ENCODE measurements at places on chromosomes 6 and 20. TPM values are rescaled to one million over a fixed set of nuclear protein-coding genes. Genes with fewer than 3 reads are reported as not detected.

- no peak for DNase-seq
These were observed 149.1 kb downstream of the MTHFD1L start for GRCh38 chr6:151014404-151015100.

FKBP1C gene
- polyA plus RNA-seq, result 5.0 TPM

DNA sequence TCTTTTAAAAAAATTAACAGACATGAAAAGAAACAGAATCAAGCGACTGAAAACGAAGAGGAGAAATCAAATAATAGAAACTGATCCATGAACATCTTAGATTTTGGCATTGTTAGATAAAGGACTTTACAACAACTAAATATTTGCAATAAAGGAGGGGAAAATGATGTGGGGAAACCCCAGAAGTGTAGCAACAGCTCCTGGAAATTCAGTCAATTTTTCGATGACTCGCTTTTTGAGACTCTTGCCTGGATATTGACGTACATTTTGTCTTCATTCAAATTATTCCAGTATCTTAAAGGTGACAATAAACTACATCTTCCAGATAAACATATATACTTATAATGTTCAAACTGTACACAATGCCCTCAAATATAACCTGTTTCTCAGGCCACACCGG is 44.1 kb downstream of the ADGB start:
- no peak for DNase-seq

DNA sequence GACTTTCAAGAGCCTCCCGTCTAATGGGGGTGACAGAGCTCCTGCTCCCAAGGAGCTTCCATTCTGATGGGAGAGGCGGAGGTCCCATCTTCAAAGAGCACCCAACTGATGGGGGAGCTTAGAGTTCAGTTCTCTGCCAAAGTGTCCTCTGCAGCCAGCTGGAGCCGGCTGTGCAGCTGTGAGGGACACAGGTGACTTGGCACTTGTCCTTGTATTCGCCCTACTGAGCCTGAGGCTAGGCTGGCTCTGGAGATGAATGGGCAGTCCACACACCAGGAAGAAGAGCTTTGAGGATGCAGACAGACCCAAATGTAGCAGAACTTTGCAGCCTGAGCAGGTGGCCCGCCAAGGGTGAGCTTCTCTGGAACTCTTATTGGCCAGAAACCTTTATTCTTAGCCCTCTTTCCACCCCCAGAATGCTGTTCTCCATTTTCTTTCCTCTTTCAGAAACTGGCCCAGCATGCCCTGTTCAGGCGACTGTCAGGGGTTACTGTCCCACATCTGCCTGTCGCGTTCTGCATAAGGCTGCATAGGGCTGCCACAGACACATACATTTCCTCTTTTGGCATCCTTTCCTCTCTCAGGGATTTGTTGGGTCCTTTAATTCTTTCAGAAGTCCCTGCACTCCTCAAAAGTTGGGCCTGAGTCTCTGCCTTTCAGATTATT is 108.7 kb upstream of the LRFN2 start:
- no peak for DNase-seq

DNA sequence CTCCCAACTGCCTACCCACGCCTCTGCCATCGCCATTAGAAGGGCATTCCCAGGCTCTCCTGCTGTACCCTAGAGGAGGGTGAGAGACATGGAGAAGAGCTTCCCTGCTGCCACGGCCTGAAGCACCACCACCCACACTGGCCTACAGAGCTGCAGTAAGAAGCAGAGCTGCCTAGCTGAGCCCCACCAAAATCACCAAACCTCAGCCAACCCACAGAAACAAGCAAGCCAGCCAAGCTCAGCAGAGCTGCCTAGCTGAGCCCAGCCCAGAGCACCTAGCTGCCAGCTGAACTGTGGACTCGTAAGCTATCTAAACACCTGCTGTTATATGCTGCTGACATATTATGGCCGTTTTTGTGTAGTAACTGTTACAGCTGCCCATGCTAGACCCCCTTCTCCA is 149.2 kb downstream of the PCSK2 start:
- no peak for DNase-seq

ULBP1 gene
- 1.8 TPM for polyA plus RNA-seq

GRCh38 chr6:146910611-146911010 is 293.6 kb upstream of the STXBP5 start:
- DNase-seq, result no peak

RCAN2 gene
- 28.9 TPM for polyA plus RNA-seq

- no peak for DNase-seq
These were observed 1.1 kb downstream of the PCSK2 start for GRCh38 chr20:17227669-17228623.

- no peak for DNase-seq
These were observed 28.8 kb upstream of the TSHZ2 start for GRCh38 chr20:52943185-52943841.

DNA sequence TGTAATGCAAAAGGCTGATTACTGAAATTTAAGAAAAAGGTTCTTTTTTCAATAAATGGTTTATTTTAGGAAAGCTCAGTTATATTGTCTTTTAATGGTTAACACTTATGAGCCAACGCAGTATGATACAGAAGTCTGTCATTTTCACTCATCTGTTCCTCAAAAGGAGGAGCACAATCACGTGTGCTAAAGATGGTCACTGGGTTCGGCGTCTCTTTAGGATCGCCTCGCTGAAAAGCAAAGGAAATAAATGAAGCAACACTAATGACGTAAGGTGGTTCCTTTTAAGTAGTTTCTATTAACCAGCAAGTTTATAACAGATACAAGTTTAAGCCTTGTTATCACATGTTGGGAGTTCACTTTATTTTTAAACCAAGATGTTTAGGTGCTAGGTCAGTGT is 125.7 kb downstream of the MAP3K4 start:
- DNase-seq, result no peak

PRR18 gene
- 0.40 TPM for polyA plus RNA-seq

- DNase-seq, result no peak
These were observed 23.2 kb downstream of the OR2H2 start for GRCh38 chr6:29608131-29608530.

DNA sequence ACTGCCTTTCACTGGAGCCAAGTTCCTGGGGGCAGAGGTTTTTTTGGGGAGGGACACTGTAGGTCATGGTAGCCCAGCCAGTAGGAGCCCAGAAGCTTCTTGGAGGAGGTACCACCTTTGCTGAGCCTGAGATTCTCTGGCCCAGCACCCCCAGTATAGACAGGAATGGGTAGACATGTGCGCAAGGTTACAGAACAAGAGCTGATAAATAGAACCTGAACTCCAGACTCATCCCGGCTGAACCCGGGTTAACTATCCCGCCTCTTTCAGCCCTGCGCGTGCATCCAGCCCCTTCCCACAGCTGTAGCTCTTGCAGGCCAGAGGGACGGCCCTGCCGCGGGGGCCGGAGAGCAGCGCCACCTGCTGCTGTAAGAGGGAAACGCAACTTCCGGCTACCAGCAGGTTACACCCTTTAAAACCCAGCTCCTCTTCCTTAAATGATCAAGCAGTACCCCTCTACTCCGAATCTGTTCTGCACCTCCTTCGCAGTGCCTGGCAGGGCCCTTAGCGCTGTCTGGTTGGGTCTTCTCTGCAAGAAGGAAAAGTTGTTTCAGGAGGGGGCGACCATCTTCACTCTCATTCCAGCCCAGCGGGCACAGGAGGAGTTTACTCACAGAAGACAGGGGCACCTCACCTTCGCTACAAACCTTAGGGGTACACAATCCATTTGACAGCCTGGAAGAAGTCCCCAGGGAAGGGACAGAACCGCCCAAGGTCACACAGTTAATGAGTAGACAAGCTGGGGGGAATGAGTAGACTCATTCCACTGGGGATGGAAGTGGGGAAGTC is 7.5 kb downstream of the SRXN1 start:
- no peak for DNase-seq

DNA sequence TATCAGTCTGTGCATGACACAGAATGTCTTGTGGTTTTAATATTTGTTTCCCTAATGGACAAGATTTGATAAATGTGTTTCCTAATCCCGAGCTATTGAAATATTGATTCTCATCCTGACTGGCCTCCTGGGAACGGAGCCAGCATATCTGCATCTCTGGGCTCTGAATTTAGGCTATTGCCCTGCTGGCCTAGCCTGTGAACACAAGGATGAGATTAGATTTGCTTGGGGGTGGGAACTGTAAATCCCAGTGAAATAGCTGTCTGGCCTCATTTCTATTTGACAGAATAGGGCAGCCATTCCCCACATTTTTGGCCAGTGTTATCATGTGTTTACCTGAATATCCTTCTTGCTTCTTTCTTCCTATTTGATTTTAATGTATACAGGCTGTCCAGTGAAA is 198.4 kb upstream of the SOX4 start:
- no peak for DNase-seq

PNISR gene
- polyA plus RNA-seq, result 214 TPM

NINL gene
- 65.0 TPM for polyA plus RNA-seq

DNA sequence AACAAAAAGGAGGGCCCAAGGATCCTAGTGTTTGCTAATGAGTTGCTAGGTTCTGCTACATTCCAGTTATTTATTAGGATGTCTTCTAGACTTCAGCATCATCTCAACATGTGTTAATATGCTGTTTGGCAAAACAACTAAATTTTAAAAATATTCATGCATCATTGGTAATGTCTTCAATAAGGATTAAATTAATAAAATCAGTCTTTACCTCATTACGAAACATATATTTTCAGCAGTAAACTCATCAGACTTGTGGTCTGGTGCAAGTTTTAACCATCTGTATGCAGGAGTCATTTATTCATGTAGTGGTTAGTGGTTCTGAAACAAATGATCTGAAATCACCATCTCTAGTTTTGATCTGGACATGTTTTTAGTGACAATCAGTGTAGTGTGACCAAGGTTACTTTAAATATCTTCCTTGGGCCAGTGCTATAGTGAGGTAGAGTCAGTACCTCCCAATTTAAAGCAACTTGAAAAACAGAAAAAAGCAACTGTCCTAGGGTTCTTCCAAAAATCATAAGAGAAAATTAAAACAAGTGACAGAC is 85.0 kb upstream of the KCNK16 start:
- no peak for DNase-seq

- no peak for DNase-seq
These were observed 14.6 kb downstream of the EEF1A1 start for GRCh38 chr6:73506246-73506645.

DNA sequence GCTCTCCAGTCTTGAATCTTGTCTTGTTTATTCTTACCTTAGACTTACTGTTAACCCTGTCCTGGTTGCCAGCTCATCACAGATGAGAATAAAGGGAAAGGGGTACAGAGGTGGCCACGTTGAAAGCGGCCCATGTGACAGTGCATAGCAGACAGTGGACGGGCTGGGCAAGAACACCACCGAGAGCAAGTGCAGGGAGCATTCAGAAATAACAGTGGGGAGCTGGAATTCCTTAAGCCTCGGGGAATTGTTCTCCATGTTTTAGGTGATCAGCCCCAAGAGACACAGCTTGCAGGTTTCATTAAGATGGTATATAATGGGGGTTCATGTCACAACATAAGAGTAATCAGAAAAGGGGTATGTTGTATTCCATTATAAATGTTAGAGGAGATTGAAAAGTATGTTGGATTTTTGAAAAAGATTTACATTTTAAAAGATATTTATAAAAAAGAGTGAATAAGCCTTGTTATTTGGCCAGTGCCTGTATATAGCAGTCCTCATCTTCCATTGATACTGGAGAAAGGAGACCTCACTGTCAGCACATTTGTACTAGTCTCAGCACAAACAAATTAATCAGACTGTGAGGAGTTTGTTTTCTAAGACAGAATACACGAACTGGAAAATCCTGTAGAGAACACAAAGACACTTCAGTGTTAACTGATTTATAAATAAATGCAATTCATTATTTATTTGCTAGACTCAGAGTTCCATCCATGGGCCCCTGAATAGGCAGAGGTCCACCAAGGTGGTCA is 35.4 kb downstream of the VAPB start:
- DNase-seq, result no peak

GRIK2 gene
- 12.5 TPM for polyA plus RNA-seq

HLA-DRB1 gene
- 23.8 TPM for polyA plus RNA-seq

DNA sequence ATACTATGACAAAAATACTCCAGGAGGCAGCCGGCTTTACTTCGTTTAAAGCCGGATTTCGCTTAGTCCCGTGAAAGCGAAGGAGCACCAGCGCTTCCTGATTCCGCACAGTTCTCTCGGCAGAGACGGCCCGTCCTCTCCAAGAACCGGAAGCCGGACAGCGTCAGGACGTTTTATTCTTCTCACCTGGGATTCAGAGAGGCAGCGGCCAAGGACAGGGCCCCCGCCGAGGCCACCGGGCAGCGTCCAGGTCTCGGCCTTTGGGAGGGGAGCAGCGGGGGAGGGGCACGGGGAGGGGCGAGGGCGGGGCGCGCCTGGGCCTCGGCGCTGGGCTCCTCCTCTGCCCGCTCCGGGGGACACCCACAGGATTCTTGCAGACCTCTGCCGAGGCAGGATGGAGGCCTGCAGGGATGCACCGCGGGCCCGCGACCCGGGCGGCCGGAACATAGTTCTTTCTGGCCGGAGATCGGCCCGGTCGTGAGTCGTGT is 2.8 kb upstream of the DIDO1 start:
- no peak for DNase-seq

Data from left renal cortex interstitium (tissue), 4 donors.